Fibroblast of mammary gland (primary cell): ENCODE measurements at places on chromosomes 12 and 14.

DNA sequence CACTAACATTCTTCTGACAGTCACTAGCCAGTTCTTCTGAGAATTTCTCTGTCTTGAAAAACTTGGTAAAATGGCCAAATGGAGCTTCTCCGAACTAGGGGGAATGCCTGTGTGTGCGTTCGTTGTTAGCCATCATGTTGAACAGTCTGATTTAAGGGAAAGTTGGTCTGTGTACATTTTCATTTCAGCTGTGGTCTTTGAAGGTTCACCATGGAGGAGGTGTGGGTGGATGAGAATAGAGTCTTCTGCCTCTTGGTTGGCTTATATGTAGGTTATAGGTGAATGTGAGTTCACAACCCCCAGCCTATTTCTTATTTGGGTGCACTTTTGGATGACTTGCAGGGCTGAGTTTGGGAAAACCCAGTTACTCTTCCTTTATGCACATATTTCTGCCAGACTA is 12.9 kb downstream of the ETV6 start:
- no peak for DNase-seq

GRCh38 chr12:6088921-6089747 is 35.3 kb downstream of the VWF start:
- DNase-seq, result peak; percentile 60

- DNase-seq, result no peak
Measured at GRCh38 chr14:104084251-104085002, 1.1 kb upstream of the ASPG start.

- no peak for DNase-seq
Measured at GRCh38 chr12:107986183-107986582, 142.9 kb upstream of the WSCD2 start.

DNA sequence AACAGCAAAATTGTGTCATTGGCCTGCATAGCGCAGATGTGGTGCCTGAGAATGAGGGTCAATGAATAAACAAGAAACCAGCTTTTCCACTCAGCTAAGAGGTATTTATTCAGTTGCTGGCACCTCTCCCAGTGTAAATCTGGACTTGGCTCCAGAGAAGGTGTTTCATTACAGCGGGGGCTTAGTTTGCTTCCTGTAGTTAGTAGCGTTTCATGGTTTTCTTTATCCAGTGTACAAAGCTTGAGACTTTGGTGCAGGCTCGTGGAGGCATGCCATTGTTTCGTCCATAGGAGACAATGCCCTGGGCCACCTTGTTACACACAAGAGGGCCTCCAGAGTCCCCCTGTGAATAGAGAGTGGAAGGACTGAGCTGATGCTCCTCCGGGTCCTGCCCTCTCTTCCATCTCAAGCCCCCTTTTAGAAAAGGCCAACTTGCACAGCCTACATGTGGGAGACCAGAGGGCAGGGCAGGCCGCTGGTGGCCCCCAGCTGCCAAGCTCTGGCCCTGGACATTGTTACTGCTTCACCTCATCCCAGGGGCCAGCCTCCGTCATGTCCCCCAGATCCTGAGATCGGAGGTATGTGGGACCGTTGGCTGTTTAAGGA is 3.0 kb downstream of the GZMB start:
- DNase-seq, result peak; percentile 49

- DNase-seq, result peak; percentile 62
Measured at GRCh38 chr12:67651132-67651695, 2.7 kb downstream of the DYRK2 start.

DNA sequence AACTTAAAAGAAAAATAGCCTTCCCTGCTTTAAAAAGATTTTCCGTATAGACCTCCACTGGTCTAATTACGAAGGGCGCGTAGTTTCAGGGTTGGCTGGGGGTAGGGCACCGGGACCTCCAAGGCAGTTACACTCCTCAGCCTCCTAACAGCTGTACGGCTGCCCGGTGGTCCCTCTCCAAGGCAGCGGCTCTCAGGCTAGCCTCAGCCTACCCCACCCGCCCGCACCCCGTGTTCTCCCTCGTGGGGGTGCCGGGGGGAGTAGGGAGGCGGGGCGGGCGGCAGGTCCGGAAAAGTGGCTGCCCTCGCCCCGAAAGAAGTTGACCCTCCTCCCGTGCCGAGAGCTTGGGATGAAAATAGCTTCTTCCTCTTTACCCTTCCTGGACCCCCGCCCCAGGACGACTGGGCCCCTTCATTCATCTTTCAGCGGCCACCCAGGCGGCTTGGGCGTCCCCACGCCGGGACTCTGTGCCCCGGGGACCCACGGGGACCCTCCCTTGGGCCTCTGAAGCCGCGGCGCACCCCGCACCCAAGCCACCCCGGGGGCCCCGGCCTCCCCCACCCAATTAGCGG is 991 bp upstream of the RCOR1 start:
- DNase-seq, result peak; percentile 27
